Activated CD8-positive, alpha-beta memory T cell treated with anti-CD3 and anti-CD28 coated beads for 1 hour (primary cell): ENCODE measurements at places on chromosomes 2 and 18.

- no peak for DNase-seq
These were observed 156.6 kb upstream of the ETAA1 start for GRCh38 chr2:67240507-67240906.

DNA sequence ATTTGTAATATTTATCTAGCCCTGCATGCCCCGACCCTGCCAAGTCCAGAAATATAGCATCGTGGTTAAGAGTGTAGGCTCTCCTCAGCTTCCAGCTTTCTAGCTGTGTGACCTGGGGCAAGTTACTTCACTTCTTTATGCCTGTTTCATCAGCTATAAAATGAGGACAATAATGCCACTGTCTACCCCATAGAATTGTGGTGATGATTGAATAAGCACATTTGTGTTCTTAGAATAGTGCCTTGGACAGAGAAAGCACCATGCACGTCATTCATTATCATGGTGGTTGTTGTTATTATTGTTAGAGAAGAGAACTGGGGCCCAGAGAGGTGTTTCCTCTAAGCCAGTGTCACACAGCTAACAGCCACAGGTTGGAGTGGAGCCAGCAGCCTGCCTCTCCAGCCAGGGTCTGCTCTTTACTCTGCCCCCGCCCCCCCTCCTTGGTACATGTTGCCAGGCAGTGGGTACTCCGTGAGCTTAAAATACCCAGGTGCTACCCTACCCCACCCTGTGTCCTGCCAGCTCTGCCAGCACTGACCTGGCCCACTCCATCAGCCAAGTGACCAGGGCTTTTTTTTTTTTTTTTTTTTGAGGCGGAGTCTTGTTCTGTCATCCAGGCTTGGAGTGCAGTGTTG lies 202.1 kb downstream of the CTIF start:
- DNase-seq = no peak

DNA sequence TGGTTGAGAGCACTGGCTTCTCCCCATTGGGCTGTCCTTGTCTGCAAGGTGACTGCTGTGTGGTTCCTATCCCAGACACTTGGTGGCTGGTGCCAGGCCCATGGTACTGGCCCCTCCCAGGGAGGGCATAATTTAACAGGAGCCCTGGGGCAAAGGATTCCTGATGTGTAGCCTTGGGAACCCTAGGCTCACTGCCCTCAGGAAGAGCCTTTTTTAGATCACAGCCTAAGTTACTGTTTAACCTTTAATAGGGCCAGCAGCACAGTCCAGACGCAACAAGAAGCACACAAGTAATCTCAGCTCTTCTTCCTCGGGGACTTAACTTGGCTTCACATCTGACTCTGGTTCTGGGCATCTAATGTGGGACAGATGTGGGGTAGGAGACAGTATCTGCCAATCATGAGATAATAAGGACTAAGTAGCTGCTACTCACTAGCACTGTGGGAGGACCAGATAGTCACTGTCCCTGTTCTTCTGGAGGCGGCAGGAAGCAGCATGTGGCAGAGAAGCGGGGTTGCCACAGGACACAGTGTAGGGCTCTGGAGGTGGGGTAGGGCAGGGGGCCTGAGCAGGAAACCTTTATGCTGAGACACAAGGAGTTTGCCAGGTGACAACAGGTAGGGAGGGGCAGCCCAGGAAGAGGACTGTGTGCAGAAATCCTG lies 136.3 kb downstream of the TMEM17 start:
- DNase-seq = no peak

GRCh38 chr2:37984589-37984988 lies 59.5 kb downstream of the RMDN2 start:
- DNase-seq = no peak

GRCh38 chr2:219967247-219968245 lies 340.1 kb downstream of the SLC4A3 start:
- no peak for DNase-seq

DNA sequence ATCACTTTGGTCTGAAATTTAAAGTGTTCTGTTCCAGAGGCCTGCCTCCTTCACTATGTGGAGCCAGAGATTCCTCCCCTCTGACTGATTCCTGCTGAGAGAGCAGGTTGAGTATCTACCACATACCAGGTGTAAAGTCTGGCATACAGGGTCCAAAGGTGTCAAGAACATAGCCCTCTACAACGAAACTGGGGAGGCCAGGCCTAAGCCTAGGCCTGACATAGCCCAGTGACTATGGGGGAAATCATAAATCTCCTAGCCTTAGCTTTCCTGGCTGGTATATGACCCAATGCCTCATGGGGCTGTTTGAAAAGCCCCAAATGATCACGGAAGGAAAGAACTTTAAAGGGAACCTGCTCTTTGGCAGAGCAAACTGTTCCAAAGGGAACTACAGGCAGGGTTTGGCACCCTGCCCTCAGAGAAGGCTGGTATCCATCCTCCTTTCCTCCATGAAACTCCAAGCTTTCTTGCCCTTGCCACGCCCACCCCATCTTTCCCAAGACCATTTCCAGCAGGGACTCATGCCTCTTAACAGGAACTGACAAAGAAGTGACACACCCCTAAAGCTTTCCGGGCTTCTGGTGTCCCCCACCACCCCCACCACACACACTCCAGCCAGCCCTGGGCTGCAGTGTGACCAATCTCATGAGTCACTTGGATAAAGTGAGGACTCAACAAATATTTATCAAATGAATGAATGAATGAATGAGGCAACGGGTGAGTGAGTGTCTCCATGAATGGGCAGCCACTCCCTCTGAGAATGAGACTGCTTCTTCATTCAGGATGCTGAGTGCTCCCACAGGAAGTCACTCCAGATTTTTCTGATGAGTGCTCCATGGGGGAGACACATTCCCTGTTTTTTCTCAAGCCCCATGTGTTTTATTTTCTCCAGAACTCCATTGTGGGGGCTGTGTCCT lies 114.5 kb upstream of the STPG4 start:
- DNase-seq = no peak
